ENCODE measurements at places on chromosomes 16 and 17. TPM values are rescaled to one million over a fixed set of nuclear protein-coding genes. Genes with fewer than 3 reads are reported as not detected.

- no peak for DNase-seq
Measured at GRCh38 chr17:59870482-59870881, 22.3 kb downstream of the TUBD1 start.

DNA sequence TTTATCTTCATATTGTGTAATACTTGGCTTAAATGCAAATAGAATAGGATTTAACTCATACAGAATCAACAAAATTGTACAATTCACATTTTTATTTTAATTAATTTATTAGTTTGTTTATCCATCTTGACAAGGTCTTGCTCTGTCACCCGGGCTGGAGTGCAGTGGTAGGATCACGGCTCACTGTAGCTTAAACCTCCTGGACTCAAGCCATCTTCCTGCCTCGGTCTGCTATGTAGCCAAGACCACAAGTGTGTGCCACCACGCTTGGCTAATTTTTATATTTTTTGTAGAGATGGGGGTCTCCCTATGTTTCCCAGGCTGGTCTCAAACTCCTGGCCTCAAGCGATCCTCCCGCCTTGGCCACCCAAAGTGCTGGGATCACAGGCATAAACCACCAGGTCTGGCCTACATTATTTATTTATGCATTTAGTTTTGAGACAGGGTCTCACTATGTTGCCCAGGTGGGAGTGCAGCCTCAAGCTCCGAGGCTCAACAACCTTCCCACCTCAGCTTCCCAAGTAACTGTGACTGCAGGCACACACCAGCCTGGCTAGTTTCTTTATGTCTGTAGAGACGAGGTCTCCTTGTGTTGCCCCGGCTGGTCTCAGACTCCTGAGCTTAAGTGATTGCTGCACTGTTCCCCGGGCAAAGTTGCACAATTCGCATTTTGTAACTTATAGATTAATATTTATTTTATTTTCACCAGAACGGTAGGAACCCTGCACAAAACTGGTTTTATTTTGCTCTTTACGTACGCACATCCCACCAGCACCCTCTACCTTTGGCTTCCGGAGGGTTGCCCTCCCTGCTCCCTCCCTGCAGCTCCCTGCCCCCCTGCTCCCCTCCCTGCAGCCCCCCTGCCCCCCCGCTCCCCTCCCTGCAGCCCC is 4.9 kb downstream of the DPEP1 start:
- DNase-seq, result no peak

DNA sequence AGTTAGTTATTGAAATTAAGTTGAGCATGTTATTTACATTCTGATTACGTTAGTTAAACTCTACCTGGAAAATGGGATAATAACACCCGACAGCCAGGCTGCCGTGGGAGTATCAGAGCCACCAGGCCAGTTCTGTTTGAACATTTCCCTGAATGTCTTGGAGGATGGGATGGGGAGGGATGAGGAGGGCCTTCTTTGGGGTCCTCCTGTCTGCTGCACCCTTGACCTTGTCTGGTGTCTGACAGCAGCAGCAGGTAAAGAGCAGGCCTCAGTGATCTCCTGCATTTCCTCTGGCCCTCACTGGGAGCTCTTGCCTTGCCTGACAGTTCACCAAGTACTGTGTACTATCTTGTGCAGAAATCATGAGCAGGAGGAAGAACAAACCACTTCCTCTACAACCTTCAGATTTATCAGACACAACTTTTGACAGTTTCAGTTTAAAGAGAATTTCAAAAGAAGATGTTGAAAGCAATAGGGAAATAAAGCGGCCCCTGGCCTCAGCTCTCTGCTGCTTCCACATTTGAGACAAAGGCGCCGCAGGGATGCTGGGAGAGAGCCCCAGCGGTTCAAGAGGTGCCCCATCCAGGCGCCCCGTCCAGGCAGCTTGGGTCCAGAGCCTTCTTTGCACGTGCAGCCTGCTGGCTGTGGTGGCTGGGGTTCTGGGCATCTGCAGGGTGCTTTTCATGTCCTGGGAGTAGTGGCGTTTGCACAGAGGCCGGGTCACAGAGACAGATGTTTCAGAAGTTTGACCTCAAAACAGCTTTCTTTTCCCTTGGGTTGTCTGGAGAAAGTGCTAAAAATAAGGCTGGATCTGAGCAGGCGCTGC is 25.3 kb downstream of the CMIP start:
- DNase-seq, result no peak

DNA sequence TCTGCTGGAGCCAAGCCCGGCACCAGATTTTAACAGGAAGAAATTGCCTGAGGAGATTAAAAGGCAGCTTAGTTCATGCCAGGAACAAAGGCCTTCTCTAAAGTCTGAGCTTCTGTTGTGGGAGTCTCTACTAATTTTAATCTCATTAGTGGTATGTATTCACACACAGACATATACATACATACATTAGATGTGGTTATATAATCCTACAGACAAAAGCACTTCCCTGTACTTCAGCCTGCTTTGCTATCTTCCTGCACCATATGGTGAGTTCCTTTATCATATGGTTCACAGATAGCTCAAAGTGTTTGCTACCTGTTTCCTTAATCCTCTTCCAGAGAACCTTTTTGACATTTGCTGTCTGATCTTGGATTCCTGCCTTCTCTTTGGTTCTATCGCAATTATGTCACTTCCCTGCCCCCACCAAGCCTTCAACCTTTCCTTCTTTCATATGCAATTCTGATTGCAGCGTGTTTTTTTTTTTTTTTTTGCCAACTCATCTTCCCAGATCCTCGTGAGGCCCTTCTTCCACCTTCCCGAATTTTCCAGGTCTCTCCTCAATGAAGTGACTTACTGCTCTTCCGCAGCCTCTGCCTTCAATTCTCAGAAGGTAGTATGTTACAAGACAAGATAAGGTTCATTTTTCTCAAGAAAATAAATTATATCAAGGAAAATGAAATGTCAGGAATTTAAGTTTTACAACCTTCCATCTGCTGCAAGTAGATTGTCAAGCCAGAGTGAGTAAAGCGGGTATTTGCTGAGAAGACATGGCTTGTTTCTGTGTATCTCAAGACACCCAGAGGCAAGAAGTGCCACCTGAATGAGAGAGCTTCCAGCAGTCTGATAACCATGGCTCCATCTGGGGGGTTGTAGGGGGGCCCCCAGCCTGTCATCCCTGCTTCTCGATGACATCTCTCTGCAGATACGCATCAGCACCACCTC is 120.2 kb upstream of the CACNG3 start:
- DNase-seq, result no peak

GRCh38 chr17:59357929-59358328 is 26.5 kb downstream of the YPEL2 start:
- no peak for DNase-seq

GRCh38 chr16:4700997-4701743 is 7.8 kb downstream of the NUDT16L1 start:
- no peak for DNase-seq

DNA sequence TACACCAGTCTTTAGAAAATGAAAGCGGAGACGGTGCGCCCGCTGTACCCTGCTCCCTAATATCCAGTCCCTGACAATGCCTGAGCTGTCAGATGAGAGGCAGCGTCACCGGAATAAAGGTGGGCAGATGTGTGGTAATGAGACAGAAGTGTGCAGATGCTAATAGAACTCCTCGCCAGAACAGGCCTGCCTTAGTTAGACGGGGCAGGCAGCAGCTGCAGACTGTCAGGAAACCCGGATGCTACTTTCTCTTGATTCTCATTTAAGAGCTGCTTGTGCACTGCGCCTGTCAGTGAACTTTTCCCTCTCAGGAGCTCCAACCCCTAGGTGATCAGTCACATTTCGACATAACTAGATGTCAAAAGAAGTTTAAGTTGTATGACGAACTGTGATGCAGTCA is 221.8 kb upstream of the IRX3 start:
- DNase-seq, result no peak

DNA sequence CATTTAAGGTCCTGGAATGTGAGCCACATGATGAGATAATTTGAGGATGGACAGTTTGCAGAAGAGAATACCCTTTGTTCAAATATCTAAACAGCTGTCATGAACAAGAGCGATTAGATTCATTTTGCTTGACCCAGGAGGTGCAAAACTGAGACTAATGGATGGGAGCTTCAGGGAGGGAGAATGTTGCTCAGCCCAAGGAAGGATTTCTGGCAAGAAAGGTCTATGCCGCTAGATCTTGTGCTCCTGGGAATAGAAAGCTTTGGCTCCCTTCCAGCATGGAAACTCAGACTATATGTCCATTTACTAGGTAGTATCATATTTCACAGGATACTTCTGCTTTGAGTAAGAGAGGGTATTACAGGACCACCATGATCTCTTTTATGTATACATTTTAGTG is 14.8 kb upstream of the CDH11 start:
- no peak for DNase-seq

DNA sequence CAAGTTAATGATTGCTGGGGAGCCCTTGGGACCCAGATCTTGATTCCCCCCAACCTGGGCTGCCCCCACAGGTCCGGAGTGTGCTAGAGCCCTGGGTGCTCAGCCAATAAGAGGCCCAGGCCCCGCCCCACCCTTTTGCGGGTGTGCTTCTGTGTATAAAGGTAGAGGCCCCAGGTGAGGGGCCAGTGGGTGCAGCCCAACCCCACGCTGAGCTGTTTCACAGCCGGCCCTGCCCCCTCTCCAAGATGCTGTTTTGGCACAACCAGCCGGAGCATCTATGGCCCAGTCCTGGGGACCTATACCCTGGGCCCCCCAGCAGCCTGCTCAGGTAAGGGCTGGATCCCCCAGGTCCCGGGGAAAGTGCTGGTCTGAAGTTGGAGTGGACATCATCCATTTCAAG is 11.8 kb upstream of the STAC2 start:
- no peak for DNase-seq

DNA sequence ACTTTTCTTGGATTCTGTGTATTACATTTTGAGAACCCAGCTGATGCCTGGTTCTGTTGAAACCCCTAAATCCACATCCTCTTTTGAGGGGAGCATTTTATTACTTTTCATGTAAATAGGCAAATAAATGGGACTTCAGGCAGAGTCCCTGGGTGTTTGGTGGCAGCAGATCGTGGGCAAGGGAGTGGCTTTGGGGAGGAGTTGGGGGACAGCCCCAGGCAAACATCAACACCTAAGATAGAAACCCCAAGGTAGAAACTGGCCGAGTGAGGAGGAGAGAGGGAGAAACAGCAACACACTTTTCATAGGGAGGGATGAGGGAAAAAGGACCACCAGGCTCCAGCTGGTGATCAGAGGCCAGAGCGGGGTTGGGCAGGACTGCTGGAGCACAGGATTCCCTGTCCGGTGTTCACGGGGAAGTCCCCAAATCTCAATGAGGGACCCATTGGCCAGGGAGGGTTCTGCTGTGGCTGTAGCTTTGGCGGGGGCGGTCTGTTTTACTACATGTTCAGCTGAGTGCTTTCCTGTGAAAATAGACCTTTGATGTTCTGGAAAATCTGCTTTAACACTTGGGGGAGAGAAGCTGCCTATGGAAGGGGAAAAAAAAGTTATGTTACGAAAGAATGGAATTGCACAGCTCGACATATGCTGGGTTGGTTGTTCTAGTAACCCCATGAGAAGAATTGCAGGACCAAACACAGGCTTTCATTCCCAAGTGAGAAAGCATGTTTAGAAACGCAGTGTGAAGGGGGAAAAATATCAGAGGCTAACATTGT is 46.6 kb downstream of the MSI2 start:
- no peak for DNase-seq

GRCh38 chr16:51431517-51432241 is 280.6 kb upstream of the SALL1 start:
- no peak for DNase-seq

DNA sequence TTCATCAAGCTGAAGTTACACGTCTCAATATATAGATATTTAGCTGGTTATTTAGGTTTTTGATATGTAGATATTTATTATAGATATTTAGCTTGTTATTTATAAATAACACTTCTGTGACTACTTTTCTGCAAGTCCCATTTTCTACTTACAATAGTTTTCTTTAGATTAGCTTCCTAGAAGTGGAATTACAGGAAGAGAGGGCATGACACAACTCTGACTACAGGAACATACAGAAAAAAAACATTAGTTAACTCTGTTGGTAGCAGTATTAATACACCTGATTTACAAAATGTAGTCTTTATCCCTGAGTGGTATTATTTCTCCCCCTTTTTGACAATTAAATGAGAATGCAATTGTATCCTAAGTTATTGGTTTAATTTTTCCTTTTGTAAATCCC is 21.2 kb upstream of the CCL1 start:
- DNase-seq, result no peak

- no peak for DNase-seq
Measured at GRCh38 chr17:49469831-49470810, 25.0 kb upstream of the NGFR start.

DNA sequence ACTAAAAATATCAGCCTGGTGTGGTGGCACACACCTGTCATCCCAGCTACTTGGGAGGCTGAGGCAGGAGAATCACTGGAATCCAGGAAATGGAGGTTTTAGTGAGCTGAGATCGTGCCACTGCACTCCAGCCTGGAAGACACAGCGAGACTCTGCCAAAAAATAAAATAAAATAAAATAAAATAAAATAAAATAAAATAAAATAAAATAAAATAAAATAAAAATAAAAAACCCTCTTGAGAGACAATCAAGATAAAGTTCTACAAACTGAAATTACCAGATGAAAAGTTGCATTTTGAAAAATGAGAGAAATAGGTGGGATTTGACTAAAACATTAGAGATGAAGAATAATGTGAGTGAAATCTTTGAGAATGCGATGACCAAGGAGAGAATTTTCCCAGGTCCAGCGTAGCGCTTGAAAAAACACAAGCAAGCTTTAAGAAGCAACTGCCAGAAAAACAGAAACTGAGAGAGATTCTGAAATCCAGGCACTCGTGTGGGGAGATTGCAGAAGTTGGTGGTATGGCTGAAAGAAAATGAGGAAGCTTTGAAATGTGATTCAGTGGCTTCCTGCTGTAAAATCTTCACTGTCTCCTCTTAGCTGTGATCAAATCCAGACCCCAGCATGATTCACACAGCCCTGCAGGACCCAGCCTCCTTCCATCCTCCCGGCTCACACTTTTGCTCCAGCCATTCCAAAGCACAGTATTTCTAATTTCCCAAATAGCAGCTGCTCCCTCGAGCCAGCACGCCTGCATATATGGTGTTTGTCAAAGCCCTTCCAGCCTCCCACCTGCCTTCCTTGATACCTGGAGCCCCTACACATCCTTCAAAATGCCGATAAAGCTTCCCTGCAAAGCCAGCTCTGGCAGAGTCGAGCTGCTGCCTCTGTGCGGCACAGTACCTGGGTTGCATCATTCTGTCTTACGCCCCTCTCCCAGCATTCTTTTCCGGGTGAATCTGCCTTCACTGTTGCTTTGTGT is 8.2 kb upstream of the CD300E start:
- no peak for DNase-seq

GRCh38 chr16:47052666-47053640 is 79.5 kb upstream of the DNAJA2 start:
- no peak for DNase-seq

- no peak for DNase-seq
Measured at GRCh38 chr17:47330548-47330947, 6.8 kb downstream of the EFCAB13 start.

UMOD gene
- total RNA-seq, result not detected

MYH11 gene
- not detected for total RNA-seq

RILP gene
- 1.2 TPM for total RNA-seq

ELMO3 gene
- 1.5 TPM for total RNA-seq

MYH1 gene
- total RNA-seq, result not detected

TVP23A gene
- total RNA-seq, result not detected

SETD1A gene
- 6.8 TPM for total RNA-seq

FOXC2 gene
- total RNA-seq, result not detected

ITGAD gene
- not detected for total RNA-seq

ZFHX3 gene
- total RNA-seq, result 5.9 TPM

NKD1 gene
- total RNA-seq, result 0.12 TPM
